ENCODE measurements at places on chromosomes 6 and 20.

- DNase-seq = no peak
These were observed 253.0 kb downstream of the FARS2 start for GRCh38 chr6:5514353-5514752.

GRCh38 chr6:49733680-49734079 is 10.5 kb downstream of the CRISP3 start:
- no peak for DNase-seq

GRCh38 chr6:45512717-45513116 is 135.0 kb upstream of the SUPT3H start:
- no peak for DNase-seq

DNA sequence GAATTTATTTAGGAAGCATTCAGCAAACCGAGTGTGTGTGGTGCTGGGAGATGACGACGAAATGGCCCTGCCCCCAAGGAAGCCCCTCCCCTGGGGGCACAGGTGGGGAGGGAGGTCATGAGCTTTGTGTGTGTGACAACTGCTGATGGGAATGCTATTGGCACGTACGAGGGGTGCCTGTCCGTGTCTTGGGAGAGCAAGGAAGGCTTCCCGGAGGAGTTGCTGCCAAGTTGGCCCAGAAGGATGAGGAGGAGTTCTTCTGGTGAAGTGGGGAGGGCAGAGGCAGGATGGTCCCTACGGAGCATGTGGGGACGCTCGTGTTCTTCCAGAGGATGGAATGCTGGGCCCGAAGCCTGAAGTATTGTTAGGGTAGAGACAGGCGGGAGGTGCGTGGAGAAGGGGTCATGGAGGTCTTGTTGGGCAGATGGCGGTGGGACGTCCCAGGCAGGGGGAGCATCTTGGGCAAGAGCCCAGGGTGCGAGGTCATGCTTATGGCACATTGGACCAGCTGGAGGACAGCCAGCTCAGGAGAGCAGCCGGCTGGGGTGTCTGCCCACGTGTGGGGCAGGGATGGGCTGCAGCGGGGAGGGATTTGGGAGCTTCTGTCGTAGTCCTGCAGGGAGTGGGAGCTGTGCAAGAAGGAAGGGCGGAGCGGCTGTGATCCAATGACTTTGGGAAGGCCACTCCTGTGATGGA is 46.1 kb downstream of the SYNJ2 start:
- DNase-seq = no peak

- no peak for DNase-seq
These were observed 25.0 kb upstream of the CDKAL1 start for GRCh38 chr6:20509212-20509611.

- DNase-seq = no peak
These were observed 82.1 kb downstream of the SLC23A2 start for GRCh38 chr20:4919047-4919704.

DNA sequence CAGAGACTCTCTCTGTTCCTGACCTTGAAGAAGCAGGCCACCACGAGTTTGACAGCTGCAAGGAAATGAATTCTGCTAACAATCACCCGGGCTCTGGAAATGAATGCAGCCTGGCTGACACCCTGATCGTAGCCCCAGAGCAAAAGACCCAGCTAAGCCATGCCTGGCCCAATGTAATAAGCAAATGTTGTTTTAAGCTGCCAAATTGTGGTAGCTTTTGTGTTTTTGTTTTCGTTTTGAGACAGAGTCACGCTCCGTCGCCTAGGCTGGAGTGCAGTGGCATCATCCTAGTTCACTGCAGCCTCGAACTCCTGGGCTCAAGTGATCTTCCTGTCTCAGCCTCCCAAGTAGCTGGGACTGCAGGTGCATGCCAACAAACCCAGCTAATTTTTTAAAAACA is 3.3 kb upstream of the OXT start:
- no peak for DNase-seq

DNA sequence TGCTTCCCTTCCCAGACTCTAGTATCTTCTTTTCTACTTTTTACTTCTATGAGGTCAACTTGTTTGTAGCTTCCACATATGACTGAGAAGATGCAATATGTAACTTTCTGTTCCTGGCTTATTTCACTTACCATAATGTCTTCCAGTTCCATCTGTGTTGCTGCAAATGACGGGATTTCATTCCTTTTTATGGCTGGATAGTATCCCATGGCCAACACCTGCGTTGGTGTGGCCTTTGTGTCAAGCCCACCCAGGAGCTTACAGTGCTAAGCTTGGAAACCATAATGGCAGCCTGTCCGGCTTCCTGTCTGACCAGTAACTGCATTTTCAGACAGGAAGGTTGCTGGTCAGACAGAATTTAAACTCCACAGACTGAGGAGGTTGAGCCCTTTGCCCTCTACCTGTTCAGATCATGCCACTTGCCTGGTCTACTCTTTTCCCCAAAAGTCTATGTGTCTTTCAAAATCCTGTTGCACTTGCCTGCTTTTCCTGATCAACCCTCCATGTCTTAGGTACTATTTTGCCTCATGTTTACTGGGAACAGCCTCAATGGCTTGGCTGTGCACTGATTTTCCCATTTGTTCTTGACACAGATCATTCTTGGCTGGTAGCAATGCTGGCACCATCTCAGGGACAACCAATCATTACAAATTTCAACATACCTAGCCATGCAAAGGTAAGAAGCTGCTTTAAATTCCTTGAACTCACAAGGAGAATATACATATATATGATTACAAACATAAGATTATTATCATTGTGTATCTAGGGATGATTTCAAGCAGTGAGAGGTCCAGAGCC is 114.3 kb upstream of the PLEKHG1 start:
- DNase-seq = no peak

- no peak for DNase-seq
These were observed 586.6 kb downstream of the KIF16B start for GRCh38 chr20:15986690-15987089.

DNA sequence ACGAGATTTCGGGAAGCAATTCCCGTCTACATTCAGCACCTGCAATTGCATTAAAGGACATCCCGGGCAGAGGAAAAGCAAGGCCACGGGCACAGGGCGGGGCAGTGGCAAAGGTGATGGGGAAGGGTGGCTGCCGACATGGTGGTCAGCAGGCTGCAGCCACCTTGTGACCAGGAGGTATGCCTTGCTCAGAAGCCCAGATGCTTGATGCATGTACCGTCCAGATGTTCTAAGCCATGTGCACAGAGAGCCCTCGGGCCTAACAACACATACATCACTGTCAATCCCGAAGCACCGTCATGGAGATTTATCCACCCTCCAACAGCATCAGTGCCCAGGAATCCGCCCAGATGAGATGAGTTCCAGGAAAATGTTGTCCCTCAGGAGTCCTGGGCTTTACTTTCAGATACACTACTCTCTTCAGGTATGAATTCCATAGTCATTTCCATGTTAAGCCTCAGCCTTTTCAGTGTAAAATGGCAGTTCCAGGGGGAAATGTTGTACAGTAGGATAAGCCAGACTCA is 77.8 kb upstream of the FRMD1 start:
- DNase-seq = no peak

- no peak for DNase-seq
These were observed 15.7 kb downstream of the ADISSP start for GRCh38 chr20:3751675-3752385.

DNA sequence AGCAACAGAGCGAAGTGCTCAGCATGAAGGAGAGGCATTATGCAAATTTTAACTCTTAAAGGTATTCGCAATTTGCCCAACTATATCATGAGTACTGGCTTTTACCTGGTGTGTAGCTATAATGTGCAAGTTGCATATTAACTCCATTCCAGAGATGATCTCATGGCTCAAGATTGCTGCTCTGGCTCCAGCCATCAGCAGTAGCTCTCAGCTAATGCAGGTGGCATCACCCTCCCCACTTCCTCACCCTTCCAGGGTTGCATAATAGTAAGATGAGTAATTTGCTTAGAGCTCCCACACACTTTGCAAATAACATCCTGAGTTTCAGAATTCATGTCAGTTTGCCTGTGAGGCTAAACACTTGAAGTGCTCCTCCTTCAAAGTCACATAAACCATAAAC is 15.9 kb upstream of the PCSK2 start:
- DNase-seq = no peak

DNA sequence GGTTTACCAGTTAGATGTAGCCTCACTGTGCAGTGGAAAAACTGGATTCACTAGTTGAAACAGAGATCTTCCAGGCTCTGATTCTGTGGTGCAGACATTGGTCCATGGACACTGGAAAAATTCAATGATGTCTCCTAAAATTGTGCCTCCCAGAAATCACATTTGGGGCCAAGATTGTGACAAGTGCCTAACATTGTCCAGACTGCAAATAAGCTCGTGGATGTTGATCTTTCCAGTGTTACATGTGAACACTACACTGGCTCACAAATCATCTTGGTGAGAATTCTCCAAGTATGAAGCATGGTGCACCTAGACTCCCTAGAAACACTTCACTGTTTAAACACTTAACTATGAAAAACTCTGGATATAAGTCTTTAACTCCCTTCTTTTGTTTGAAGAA is 140.4 kb downstream of the HAO1 start:
- DNase-seq = no peak

DNA sequence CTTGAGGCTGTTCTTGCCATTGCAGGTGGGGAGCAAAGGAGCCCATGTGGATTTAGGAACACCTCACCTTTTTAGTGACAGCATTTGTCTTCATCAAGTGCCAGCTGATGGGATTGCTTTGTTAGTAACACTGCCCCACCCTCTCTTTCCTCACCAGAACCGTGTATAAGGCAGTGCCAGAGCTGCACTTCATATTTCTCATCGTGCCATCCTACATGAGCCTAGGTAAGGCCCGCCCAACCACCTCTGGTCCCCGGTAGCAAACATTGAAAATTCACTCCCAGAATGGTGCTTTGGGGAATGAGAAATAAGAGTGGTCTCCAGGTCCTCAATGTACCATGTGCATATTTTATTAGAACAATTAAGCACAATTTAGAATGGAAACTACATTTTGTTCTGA is 22.7 kb downstream of the CFAP61 start:
- no peak for DNase-seq

DNA sequence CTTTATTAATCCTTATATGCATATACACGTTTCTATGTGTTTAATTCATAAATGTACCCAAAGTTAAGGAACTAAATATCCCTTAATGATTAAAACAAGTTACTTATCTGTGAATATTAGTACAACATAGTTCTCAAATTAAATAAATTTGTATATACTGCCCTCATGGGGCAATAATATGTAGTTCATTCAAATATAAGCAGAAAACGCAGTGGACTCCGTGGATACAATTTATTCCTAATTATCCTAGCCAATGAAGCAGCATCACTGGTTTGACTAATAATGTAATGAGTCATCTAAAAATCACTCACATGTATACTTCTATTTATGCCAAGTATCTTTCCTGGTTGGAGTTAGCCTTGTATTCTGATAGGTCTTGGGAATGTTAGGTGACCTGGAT is 111.6 kb downstream of the TBC1D32 start:
- no peak for DNase-seq

DNA sequence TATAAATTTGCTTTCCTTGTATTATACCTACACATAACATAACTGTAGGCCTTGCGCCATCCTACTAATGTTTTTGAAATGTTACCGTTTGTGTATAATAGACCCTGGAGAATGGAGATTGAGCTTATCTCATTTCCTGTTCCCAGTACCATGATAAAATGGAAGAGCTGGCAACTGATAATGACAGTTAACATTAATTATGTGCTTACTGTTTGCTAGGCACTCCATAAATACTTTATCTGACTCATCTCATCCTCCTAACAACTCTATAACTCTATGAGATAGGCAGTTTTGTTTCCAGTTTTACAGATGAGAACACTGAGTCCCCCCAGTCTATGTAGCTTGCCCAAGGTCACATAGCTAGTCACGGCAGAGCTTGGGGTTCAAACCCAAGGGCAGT is 396.7 kb downstream of the SYNE1 start:
- no peak for DNase-seq

DNA sequence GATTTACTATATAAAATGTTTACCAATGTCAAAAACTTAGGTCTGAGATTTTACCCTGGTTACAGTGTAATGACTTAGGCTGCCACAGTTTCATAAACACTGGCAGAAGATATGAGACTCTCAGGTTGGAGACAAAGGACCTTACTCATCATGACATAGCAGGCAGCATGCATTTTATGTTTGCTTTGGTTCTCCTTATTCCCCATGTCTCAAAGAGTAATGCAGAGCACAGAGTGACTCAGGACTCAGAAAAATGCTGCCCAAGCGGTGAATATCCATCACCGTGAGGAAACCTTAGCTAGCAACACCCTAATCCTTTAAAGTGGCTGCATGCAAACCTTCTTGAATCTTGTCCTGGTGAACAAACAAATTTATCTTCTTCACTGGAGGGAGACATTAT is 112.1 kb upstream of the EYS start:
- DNase-seq = no peak

GRCh38 chr6:164124986-164125385 is 710.5 kb downstream of the QKI start:
- no peak for DNase-seq

DNA sequence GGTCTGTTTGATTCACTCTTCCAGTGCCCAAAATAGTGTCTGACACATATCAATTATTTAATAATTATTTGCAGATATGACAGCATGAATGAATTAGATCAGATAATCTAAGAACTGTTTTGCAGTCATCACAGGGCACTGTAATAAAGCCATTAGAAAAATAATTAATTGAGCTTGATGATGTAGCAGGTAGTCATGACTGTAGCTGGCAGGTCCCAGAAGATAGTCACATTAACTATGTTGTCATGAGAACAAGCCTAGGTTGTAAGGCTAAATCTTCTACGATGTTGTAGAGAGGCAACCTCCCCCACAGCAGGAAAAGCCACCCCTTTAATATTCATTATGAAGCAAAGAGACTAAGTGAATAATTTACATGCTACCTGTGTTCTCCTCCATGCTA is 243.9 kb upstream of the SPTLC3 start:
- no peak for DNase-seq

DNA sequence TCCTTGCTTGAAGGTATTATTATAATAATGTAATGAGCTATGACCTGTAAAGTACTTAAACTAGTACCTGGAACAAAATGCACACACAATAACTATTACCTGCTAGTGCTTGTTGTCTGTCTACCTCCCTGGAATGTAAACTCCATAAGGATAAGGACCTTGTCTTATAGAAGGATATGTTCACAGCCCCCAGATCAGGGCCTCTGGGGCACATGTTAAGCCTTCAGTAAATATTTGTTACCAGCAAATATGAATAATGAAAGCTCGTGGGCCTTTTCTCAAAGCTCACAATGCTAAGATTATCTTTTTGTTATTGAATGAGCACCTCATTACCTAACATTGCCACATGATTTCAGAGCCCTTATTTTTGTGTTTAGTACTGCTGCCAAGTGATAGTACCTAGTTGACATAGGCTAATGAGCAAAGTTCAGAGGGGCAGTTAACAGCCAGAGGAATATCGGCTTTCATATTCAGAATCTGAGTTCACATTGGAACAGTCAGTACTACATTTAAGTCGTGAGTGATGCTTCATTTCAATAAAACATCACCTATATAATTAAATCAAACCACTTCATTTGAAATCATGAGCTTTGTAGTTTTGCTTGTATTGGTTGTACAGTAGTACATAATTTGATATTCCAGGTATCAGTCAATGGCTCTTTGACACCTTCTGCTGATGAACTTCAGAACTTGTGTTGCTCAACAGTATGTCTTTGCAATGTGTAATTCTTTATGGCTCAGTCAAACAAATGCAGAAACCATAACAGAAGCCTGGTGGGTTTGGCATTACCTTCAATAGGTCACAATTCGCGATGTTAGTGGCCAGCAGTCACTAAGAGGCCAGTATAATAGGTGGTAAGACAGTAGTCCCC is 11.8 kb upstream of the SMLR1 start:
- no peak for DNase-seq

GRCh38 chr6:113120224-113120581 is 736.9 kb upstream of the MARCKS start:
- no peak for DNase-seq

- DNase-seq = no peak
These were observed 17.5 kb upstream of the IRF4 start for GRCh38 chr6:373773-374724.

GRCh38 chr20:50488236-50488806 is 21.9 kb upstream of the PTPN1 start:
- no peak for DNase-seq
